ENCODE measurements at places on chromosomes 5 and 9. TPM values are rescaled to one million over a fixed set of nuclear protein-coding genes. Genes with fewer than 3 reads are reported as not detected.
A peak's percentile ranks its signal among the peaks of the same experiment; 100 is the strongest.

PDE6A gene
- not detected for total RNA-seq

GPR150 gene
- 1.7 TPM for total RNA-seq

LRRC19 gene
- total RNA-seq = not detected

F2RL2 gene
- total RNA-seq = not detected

DNA sequence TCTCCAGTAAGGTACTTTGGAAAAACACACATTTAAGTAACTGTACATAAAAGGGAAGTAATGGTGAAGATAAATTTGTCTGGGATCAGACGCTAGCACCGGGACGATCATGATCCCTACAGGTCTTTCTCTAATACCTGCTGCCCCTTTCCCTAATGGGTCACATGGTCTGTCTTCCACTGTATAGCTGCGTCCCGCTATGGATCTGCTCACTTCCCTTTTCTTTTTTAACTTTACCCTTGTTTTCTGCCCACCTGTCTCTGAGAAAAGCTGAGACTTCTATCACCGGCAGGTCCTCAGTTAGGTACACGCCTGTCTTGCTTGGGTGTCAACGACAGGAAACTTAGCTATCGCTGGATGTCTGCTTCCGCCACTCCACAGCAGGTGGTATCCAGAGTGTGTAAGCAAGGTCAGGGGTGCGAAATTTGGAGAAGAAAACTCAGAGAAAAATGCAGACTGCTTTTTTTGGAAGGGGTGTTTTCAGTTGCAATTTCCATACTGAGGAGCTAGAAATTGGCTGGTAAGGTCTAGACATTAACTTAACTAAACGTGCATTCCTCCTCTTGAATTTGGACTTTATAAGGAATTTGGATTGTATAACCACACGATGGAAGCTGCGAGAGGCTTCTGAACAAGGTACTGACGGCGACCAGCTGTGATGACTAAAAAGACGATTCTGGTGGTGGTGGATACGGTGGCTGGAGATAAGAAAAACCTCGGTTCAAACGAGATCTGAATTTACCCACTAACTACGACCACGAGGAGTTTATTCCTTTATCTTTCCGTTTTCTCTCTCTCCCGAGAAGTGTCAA is 1.1 kb upstream of the ICE1 start:
- H3K27me3 ChIP-seq = no peaks in the 10 kb centered on the region
- peak overlapping the region; percentile 95 for H3K4me3 ChIP-seq
- no peaks in the 10 kb centered on the region for H3K36me3 ChIP-seq
- peak overlapping the region; percentile 91 for H3K27ac ChIP-seq
- peak; percentile 31 for DNase-seq

GRCh38 chr5:55039843-55040242 is 15.8 kb downstream of the GZMK start:
- H3K36me3 ChIP-seq = peaks cover 36% of the 10 kb centered on the region
- DNase-seq = no peak
- H3K4me3 ChIP-seq = no peak overlapping the region
- H3K27me3 ChIP-seq = no peaks in the 10 kb centered on the region

DNA sequence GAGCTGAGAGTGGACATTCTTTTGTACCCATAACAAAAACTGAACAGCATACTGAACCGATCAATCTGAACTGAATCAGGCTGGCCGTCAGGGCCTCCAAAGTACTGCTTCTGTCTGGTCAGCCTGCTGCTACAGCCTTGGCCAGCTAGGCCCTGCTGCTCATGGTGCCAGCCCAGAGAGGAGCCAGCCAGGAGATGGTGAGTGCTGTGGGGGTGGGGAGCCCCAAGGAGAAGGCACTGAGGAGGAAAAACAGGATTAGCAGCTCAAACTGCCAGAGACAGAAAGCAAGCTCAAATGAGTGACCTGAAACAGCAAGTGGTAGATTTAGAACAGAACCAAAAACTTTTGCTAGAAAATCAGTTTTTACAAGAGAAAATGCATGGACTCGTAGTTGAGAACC is 23.9 kb downstream of the SRP19 start:
- no peak overlapping the region for H3K27ac ChIP-seq
- peaks cover 53% of the 10 kb centered on the region for H3K4me1 ChIP-seq
- H3K27me3 ChIP-seq = no peaks in the 10 kb centered on the region
- H3K4me3 ChIP-seq = no peak overlapping the region
- peaks cover 47% of the 10 kb centered on the region for H3K36me3 ChIP-seq
- DNase-seq = no peak

GRCh38 chr9:125674981-125675973 is 31.7 kb downstream of the MAPKAP1 start:
- no peaks in the 10 kb centered on the region for H3K4me1 ChIP-seq
- no peak overlapping the region for H3K4me3 ChIP-seq
- no peaks in the 10 kb centered on the region for H3K27me3 ChIP-seq
- peaks cover 3% of the 10 kb centered on the region for H3K36me3 ChIP-seq

- H3K27ac ChIP-seq = no peak overlapping the region
- peaks cover 11% of the 10 kb centered on the region for H3K4me1 ChIP-seq
- H3K36me3 ChIP-seq = no peaks in the 10 kb centered on the region
- H3K4me3 ChIP-seq = no peak overlapping the region
- peaks cover 2% of the 10 kb centered on the region for H3K27me3 ChIP-seq
- no peak for DNase-seq
These were observed 27.9 kb downstream of the C1QTNF2 start for GRCh38 chr5:160342413-160342941.

- peaks cover 11% of the 10 kb centered on the region for H3K4me1 ChIP-seq
- H3K36me3 ChIP-seq = no peaks in the 10 kb centered on the region
- H3K4me3 ChIP-seq = no peak overlapping the region
- no peak overlapping the region for H3K27ac ChIP-seq
- DNase-seq = no peak
- H3K27me3 ChIP-seq = no peaks in the 10 kb centered on the region
These were observed 415.3 kb downstream of the MAN2A1 start for GRCh38 chr5:110104726-110105669.

DNA sequence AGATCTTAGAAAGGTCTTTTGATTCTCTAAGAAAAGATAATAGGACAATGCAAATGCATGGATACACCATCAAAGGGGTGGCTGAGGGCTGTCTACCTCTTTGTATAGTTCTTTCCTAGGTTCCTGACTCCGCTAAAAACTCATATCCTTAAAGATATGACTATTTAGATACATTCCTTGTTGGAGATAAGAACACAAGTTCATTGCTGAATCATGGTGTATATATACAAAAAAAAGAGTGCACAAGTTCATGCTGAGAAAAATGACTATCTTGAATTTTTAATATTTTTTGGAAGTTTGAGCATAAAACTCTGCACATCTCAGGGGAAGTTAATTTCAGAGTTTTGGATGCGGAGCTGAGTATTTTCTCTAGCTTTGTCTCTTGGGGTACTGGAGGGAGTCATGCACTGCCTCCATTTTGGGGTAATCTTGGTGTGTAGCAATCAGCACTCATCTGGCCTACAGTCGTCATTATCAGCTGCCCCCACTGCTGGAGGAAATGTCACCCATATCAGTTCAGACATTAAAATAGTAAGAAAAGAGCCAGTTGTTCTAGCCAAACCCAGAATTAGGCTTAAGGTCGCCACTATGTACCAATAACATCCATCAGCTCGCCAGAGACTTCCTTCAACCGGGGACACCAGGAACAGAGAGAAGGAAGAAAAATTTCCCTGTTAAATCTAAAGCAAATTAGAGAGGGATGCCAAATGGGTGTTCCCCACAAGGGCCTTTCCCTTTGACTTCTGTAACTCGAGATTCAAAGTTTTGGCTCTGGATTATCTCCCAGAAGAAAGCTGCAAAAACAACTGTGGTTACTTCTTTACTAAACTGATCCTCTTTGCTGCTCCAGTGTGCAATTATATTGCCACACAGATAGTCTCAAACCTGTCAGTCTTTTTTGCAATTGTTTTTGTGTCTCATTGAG is 49.0 kb downstream of the PTTG1 start:
- peak overlapping the region; percentile 99 for H3K4me3 ChIP-seq
- H3K27ac ChIP-seq = peak overlapping the region; percentile 99
- H3K27me3 ChIP-seq = no peaks in the 10 kb centered on the region

DNA sequence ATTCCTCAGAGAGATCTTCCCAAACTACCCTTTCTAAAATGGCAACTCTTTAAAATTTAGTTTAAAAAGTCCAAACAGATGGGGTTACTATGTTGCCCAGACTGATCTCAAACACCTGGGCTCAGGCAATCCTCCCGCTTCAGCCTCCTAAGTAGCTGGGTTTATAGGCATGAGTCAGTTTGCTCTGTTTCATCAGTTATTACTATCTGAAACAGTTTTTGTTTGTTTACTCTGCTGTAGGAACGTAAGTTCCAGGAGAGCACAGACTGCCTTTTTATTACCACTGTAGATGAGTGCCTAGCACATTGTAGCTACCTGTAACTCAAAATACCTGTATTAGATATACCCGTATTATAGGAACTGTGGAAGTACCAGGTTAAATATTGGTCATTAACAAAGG is 89.4 kb downstream of the UHRF2 start:
- H3K27me3 ChIP-seq = no peaks in the 10 kb centered on the region
- no peak for DNase-seq
- no peak overlapping the region for H3K4me3 ChIP-seq
- no peak overlapping the region for H3K27ac ChIP-seq
- H3K4me1 ChIP-seq = no peaks in the 10 kb centered on the region
- H3K36me3 ChIP-seq = peaks cover 63% of the 10 kb centered on the region

DNA sequence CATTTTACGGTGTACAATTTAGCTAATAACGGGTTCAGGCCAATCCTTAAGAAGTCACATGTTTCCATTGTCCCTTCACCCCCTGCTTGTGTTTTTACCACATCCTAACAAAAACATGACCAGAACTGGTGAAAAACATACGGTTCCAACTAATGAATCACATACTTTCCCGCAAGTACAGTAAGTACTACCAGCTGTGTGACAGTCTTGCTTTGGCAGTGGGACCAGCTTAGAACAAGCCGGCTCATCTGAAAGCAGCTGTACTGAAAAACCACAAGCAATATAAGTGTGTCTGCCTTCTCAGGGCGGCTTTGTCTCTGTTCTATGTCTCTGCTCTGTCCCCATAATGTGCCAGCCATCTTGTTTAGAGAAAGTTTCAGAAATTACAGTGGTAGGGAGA is 242.5 kb downstream of the BNC2 start:
- H3K27ac ChIP-seq = no peak overlapping the region
- H3K27me3 ChIP-seq = no peaks in the 10 kb centered on the region
- DNase-seq = no peak
- H3K4me3 ChIP-seq = no peak overlapping the region
- no peaks in the 10 kb centered on the region for H3K4me1 ChIP-seq
- no peaks in the 10 kb centered on the region for H3K36me3 ChIP-seq

- H3K27ac ChIP-seq = no peak overlapping the region
- no peaks in the 10 kb centered on the region for H3K36me3 ChIP-seq
- peaks cover 30% of the 10 kb centered on the region for H3K27me3 ChIP-seq
- peaks cover 10% of the 10 kb centered on the region for H3K4me1 ChIP-seq
- peak; percentile 28 for DNase-seq
These were observed 412 bp downstream of the FGF18 start for GRCh38 chr5:171419688-171420430.

All from activated CD4-positive, alpha-beta memory T cell treated with anti-CD3 and anti-CD28 coated beads, Interleukin-2, amount 10 ng/mL, durations not matched to agents 7 days and 5 days (primary cell).